Amniotic stem cell (primary cell): ENCODE measurements at places on chromosomes 2 and 18.
A peak's percentile ranks its signal among the peaks of the same experiment; 100 is the strongest.

DNA sequence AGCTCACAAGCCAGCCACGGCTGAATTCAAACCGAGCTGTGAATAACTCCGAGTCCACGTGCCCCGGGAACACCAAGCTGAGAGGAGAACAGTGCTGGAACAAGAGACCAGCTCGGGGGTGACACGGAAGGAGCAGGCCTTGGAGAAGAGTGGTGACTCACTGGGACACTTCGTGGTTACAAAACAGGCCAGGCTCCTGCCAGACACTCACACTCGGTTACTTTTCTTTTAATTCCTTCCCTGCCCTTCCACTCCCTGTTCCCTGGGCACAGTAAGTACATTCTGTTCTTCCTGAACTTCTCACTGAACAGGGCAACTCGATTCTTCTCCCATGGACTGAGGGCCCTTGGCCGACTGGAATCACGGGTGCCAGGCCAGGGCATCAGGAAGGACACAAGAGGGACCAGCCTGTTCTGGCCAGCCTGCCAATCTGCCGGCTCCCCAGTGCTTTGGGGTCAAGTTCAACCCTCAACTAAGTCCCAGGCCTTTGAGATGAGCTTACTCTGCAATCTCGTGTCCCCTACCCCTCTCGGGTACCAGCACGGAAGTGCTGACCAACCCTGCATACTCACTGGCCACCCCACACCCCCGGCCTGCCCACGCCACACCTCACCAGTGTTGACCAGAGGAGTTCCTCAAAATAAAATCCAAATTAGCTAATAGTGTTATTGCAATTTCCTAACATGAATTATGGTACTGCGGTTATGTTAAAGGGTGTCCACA, 87.5 kb downstream of the TFCP2L1 start:
- DNase-seq, result no peak

DNA sequence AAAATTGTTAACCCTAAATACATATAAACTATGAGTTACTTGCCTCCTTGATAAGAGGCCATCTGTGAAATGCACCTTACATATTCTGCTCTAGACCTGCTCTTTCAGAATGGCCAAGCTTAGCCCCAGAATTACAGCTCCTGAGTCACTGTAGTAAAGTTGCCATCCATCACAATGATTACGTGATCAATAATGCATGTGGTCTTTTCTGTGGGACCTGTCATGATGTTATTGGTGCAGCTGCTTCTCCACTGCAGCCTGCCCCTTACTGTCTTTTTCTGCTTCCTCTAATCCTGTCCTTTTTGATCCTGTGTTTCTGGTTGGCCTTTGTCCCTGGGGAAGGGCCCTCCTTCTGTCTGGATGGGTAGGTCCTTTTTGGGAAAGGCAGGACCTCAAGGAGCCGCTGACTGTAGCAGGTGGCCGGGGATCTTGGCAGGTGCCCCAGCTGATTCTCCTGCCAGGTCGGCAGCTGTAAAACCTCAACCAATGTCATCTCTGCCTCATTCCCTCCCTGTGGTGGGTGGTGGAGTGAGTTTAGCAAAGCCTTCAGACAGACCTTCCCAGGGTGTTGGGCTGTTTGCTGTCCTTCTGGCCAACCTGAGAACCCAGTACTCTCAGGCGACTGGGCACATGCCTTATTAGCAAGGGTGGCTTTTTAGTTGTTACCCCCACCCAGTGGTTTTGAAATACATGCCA, 126.2 kb upstream of the EML6 start:
- DNase-seq, result no peak

GRCh38 chr2:19848952-19849351, 52.8 kb downstream of the TTC32 start:
- DNase-seq, result no peak

DNA sequence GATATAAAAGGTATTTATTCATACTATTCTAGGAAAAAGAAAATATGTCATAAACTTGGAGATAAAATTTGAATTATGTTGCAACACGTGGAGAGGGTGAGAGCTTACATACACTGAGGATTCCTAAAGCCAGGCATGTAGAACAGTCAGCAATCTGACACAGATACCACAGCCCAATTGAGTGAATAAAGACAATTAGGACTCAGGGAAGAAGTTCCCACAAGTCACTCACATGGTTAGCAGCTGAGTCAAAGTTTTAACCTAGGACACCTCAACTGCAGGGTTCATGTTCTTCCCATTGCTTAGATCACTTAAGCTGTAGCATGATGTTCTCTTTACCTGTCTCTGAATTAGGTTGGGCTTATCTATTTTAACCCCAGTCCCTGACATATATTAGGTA, 189.5 kb downstream of the CMPK2 start:
- no peak for DNase-seq

- peak; percentile 41 for DNase-seq
Measured at GRCh38 chr2:128306081-128306930, 12.4 kb downstream of the HS6ST1 start.

DNA sequence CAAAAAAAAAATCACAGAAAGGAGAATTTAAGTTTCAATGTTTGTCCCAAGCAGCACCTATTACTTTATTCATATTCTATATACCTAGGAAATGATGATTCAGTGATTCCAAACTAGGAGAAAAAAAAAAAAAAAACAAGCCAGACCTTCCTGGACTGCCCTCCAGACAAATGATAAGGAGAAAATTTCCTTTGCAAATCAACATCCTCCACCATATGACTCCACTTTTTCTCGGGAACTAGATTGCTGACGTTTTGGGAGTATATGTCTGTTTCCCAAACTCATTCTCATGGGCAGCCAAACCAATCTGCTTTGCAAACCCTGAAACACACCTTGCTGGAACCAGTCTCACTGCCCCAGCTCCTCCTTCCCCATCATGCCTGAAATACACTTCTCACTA, 16.8 kb downstream of the AP1S3 start:
- no peak for DNase-seq

GRCh38 chr2:238569507-238570195, 142.9 kb downstream of the ASB1 start:
- DNase-seq, result no peak

DNA sequence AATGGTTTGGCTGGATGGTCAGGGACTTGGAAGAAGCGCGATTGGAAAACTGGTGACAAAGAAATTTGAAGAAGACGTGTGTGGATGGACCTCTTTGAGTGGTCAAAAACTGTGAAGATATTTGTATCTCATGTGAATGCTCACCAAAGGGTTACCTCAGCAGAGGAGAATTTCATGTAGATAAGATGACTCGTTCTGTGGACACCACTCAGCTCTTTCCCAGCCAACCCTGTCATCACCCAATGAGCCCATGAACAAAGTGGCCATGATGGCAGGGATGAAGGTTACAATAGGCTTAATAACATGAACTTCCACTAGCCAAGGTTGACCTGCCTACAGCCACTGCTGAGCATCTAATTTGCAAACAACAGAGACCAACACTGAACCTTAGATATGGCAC, 248.3 kb downstream of the KCNE4 start:
- no peak for DNase-seq

- DNase-seq, result no peak
Measured at GRCh38 chr18:45447355-45448265, 167.7 kb upstream of the SLC14A2 start.

DNA sequence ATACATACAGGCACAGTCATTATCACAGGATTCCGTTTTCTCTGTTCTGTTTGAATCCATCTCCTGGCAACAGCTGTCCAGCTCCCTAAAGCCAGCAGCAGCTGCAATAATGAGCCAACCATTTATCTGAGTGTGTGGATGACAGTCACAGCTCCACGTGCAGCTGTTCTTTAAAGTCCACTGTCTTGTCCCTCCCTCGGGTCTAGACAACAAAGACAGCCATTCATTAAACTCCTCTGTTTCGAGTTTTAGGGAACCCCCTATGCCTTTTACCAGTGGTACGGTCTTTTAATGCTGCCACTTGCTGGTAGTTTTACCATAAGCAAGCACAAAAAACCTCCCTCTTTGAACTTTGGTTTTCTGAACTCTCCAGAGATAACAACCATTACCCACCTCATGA, 16.0 kb upstream of the MSGN1 start:
- no peak for DNase-seq

DNA sequence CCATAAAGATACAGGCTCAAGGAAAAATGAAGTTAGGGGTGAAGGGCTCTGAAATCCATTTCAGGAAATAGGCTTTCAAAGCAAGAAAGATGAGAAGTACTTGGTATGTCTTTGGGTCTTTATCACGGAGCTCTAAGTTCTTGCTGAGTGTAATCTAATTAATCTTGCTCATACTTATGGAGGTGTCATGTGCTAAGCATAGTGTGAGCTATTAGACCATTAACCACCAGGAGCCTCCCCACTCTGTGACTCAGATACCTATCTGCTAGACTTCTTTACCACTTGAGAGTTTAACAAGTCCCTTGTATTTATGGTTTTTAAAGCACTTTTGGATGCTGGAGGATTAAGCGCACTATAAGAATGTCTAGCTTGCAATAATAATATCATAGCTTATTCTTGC, 678.7 kb downstream of the EPHA4 start:
- DNase-seq, result no peak

GRCh38 chr2:132733094-132733493, 63.1 kb upstream of the LYPD1 start:
- DNase-seq, result no peak

DNA sequence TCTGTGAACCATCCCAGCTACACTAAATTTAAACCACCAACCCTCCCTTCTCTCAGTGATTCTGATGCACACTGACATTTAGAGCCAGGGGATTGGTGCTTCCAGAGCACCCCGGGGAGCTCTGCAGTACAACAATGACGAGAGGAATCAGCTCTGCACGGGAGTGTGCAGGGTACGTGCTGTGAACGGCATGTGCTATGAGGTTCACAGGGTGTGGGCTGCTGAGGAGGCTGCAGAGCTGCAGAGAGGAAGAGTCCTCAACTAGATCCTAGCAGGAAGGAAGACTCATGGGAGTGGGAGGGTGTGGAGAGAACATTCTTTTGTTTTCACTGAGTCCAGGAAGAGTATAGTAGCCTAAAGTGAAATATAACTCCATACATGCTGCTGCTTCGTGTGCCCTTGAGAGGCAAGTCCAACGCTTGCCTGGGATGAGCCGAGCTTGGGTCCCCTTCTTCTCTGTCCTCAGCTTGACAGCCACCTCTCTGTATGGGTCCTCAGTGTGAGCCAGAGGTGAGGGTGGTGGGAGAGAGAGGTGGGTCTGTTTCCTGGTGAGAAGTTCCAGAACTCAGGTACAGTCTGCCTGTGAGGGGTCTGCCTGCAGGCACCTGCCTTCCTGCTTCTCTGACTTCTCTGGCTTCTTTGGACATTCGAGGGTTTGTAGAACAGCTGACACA, 118.8 kb downstream of the CTIF start:
- DNase-seq, result no peak

DNA sequence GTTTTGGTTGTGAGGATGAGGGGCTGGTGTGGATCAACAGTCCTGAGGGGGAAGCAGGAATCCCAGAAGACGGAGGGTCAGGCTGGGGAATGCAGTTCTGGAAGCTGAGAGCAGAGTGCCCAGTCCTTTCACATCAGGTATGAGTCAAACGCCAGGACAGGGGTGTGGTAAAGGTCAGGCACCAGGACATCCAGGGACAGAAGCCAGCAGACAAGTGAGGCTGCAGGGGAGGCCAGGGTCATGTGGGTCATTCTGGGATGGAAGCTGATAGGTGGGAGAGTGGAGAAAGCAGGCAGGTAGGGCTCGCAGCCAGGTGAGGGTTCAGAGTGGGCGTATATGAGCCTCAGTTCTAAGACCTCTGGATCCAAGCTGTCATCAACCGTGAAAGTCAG, 12.8 kb upstream of the GNLY start:
- no peak for DNase-seq

DNA sequence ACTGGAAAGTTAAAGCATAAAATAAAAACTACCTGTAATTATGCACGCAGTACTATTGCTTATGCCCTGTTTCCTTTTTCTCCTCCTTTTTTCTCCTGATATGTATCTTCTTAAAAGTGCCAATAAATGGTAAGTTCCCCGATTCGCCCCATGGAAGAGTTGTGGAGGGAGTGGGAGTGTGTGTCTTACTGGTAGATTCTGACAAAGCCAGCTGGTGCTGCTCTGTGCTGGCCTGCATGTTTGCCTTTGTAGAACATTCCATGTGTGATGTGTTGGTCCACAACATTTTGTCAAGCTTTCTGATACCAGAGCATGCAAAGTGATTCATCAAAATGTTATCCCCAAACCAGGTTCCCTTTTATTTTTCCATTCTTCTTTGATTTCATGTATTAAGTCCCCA, 356.9 kb upstream of the RAB12 start:
- DNase-seq, result no peak

- DNase-seq, result peak; percentile 12
Measured at GRCh38 chr18:44229693-44230108, 451.0 kb upstream of the SETBP1 start.

DNA sequence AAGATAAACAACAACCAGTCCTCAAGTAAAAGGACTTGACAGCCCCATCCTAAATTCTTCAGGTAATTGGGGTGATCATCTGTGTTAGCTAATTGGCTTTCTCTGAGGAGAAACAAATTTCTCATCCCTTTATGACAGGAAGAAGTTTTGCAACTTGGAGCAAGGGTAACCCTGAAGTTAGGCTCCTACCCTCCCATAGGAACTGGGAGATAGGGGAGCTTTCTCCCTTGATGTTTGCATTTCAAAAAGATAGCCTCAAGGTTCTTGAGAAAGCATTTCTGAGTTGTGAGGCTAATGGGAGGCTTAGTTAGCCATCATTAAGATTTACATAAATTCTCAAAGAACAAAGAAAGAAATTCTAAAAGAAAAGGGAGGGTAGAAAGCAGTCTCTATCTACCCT, 95.4 kb downstream of the MAP2 start:
- DNase-seq, result no peak

DNA sequence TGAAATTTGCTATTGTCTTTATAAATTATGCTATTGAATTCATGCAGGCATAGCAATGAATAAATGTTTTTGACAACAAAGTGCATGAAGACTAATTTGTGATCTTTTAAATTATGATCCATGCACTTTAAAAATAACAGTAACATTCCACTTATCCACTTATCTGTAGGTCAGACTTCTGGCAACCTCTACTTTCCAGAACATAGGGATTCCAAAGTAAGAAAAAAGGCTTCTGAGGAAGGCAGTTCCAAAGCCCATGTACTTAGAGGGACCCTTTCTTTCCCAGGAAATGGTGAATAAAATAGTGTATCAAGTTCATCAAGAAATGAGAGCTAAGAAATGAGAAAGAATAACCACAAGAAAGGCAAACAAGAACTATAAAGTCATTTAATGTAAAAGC, 58.3 kb downstream of the VIL1 start:
- no peak for DNase-seq

DNA sequence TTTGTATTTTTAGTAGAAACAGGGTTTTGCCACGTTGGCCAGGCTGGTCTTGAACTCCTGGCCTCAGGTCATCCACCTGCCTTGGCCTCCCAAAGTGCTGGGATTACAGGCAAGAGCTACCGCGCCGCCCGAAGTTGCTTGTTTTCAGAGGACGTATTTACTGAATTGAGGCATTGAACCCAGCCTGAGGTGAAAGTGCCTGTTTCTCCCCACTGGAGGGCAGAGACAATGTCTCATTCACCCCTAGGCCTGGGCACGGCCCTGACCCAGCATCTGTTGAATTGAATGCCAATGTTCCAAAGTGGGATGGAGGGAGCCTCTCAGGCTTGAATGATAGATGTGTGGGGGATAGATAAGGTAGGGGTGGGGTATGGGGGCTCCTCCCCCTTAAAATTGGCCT, 4.5 kb upstream of the TMBIM1 start:
- DNase-seq, result no peak
